ENCODE measurements at places on chromosomes 1 and 21.

- no peak for DNase-seq
Measured at GRCh38 chr1:101242324-101243050, 5.7 kb downstream of the S1PR1 start.

DNA sequence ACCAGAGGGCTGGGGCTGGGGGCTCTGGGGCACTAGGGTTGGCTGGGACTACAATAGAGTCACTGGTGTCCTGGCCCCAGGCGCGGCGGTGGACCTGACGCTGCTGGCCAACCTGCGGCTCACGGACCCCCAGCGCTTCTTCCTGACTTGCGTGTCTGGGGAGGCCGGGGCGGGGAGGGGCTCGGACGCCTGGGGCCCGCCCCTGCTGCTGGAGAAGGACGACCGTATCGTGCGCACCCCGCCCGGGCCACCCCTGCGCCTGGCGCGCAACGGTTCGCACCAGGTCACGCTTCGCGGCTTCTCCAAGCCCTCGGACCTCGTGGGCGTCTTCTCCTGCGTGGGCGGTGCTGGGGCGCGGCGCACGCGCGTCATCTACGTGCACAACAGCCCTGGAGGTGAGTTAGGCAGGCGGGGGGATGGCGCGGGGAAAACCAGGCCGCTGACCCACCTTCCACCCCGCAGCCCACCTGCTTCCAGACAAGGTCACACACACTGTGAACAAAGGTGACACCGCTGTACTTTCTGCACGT lies 4.1 kb downstream of the TIE1 start:
- no peak for DNase-seq

DNA sequence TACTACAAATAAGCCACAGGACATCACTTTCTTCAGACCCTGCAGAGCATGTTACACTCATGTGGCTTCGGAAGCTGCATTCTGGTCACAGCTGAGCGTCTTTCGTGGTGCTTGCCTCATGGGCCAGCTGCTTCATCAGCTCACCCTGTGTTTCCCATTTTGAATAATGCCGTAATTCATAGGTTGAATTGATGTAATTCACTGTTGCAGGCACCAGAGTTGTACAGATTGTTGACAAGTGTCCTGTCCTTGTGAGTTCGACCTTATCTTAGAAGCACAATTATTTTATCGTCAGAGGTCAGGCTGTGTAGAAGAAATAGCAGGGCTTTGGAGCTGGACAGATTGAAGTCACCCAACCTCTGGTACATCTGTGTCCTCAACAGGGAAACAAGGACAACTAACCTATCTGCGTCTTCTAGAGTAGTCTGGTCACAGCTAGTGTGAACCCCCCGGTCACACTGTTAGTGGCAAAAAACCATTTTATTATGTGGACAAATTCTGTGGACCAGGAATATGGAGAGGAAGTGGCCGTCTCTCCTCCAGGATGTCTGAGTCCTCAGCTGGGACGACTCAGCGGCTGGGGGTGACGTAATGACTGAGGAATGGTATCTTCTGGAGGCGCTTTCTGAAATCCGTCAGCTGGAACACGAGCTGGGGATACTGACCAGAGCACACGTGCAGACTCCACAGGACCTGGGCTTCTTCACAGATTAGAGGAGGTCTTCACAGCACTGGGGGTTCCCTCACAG lies 17.8 kb downstream of the PKNOX1 start:
- no peak for DNase-seq

- no peak for DNase-seq
Measured at GRCh38 chr1:244328476-244328875, 123.2 kb downstream of the ADSS2 start.

DNA sequence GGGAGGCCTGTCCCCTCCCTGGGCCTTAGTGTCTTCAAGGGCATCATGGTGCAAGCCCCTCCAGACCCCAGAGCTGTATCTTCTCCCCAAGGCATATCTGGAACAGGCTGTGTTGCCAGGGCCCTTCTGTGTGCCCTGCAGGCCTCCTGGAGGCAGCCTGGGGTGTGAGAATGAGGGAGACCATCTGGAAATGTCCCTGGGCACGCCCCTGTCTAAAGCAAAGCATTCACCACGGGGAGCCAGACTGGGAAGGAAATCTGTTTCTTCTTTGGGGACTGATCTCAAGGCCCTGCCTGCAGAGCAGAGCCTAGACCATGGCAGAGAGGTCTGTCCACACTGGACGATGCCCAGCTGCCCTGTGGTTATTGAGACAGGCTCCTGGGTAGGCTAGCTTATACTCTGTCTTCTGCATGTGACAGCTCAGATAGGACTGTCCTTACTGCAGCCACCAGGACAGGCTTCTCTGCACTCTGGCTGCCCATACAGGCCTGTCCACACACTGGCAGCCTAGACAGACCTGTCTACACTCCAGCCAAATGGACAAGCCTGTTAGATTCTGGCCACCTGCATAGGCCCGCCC lies 24.6 kb downstream of the PODN start:
- no peak for DNase-seq

GRCh38 chr1:109263234-109263596 lies 13.9 kb downstream of the CELSR2 start:
- DNase-seq: no peak

GRCh38 chr21:38825921-38826320 lies 20.2 kb downstream of the ETS2 start:
- DNase-seq: no peak

GRCh38 chr1:217553949-217554509 lies 76.9 kb downstream of the GPATCH2 start:
- no peak for DNase-seq

DNA sequence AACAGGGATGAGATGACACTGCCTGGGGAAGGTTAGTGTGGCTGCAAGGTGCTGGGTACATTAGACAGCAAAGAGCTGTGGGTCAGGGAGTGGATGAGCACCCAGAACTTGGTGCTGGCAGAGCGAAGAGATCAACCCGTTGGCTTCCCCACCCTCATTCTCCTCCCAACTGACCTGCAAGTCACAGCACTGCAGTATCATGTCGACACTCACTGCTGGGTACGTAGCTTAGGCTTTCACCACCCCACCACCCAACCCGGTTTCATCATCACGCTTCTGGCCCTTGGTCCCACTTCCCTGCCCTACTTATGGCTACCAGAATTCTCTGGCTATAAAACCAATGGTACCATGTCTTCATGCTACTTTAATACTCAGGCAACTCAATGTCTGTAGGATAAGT lies 73.6 kb upstream of the LYST start:
- DNase-seq: no peak

GRCh38 chr1:98098473-98098872 lies 177.6 kb upstream of the DPYD start:
- DNase-seq: no peak

DNA sequence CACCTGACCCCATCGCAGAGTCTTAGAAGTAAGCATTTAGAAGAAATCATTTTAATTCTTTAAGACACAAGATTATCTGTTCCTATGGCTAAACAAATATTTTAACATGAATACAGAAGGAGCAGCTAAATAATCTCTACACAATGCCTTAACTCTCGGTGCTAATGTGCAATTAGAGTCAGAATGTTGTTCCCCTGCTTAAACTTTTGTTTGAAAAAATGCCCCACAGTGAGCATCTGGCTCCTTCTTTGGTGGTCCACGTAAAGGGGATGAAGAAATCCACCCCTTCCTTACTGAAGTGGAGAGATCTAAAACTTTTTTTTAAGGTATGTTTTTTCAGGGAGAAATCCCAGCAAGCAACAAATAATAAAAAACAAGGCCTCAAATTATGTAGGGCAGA lies 55.2 kb downstream of the SLC45A1 start:
- DNase-seq: no peak

- DNase-seq: no peak
Measured at GRCh38 chr1:70361727-70362398, 7.3 kb upstream of the ANKRD13C start.

DNA sequence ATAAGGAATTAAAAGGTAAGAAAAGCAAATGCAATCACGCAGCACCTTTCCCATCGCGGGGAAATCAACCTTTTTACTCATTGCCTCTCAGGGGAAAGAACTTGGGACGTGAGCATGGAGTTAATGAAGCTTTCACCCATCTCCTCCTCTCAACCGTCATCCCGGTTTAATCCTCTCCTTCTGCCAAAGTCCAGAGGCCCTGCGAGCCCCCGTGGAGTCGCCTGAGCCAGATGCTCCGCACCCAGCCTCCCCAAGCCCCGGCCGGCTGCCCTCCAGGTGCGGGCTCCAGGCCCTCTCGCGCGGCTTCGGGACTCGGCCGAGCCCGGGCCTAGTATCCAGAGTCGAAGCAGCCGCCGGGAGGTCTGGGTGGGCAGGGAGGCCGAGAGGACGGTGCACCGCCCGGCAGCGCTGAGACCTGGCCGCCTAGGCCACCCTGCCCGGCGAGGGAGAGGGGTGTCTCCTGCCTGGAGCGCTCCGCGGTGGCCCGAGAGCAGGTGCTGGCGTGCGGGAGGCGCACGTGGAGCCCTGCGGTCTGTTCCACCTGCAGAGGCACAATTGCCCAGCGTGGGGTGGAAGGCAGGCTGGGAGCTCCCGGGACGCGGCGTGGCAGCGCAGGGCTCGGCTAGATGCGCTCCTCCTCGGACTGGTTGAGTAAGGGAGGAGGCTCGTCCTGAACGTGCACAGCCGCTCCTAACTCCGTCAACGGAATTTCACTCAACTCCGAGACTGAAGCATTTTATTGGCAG lies 218.5 kb downstream of the SDCCAG8 start:
- no peak for DNase-seq

DNA sequence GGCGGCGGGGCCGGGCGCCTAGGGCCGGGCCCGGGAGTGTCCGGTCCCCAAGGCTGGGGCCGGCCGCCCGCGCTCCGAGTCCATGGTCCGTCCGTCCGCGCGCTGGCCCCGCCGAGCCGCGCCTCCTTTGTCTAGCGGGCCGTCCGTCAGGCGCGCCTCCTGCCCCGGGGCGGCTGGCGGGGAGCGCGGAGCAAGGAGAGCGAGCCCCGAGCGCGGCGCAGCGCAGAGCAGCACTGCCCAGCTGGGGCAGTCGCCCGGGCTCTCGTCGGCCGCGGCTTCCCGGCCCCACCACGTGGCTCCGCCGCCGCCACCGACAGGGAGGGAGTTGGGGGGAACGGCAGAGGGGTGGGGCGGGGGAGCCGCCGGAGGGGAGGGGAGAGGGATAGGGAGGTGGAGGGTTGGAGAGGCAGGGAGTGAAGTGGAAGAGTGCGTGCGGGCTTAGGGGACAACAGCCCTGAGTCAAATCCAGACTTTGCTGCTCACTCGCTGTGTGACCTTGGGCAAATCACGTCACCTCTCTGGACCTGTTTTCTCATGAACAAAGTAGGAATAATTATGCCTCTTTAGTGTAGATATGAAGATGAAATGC lies at the start of gene NKAIN1:
Gene NKAIN1, minus strand, starts transcription at position 235 of the 589 bp plus-strand sequence. CDS start 340 bp downstream, outside the sequence.
- DNase-seq: no peak

GRCh38 chr1:185412385-185413087 lies 95.5 kb upstream of the IVNS1ABP start:
- no peak for DNase-seq

GRCh38 chr1:197984289-197984688 lies 67.1 kb downstream of the LHX9 start:
- DNase-seq: no peak

- DNase-seq: no peak
Measured at GRCh38 chr1:32142446-32143301, 34.8 kb downstream of the KPNA6 start.

DNA sequence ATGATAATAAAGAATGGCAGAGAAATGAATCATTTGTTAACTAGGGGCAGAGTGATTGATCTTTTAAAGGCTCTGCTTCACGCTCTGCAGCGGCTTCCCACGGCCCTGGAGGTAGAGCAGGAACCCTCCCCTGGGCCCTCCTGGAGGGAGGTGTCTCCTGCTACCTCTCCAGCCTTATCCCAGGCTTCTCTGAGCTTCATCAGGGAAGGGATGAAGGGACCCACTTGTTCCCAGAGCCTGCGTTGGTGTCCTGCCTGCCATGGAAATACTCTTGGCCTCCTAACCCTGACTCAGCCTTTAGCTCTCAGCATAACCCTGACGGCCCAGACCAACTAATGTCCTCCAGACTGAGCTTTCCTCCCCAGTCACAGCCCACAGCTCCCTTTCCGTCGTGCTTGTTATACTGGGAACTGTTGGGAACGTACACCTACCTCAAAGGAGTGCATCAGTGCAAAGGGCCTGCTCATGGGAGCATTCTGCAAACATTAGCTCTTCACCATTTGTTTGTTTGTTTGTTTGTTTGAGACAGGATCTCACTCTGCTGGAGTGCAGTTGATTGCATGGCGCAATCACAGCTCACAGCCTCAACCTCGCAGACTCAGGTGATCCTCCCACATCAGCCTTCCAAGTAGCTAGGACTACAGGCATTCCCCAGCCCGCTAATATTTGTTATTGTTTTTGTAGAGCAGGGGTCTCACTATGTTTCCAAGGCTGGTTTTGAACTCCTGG lies 17.4 kb upstream of the HNRNPU start:
- no peak for DNase-seq

DNA sequence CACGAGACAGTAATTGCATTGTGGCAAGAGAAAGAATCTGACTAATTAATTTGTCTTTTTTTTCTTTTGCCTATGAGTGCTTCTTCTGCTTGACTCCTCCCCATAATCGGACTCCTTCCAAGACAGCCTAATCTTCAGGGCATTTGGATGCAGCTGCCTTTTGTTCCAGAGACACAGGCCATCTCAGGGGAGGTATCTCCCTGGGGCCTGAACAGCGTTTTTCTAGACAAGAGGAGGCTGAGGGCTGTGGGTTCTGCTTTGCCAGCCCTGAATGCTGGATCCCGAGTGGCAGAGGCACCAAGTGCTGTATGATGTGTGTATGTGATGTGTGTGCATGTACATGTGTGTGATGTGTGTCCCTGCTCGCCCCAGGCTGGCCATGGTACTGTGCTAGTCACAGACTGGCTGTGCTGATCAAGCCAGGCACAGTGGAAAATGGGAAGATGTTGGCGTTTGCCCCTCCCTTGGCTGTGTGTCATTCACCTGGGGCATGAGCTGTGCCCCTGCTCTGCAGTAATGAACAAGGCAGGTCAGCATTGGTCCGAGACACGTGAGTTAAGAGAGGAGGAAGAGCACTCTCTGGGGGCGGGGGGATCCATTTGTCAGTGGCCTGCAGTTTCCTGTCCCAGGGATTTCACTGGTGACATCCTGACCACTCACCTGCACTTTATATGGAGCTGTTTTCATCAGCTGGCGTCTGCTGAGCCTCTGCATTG lies 77.2 kb downstream of the ADARB1 start:
- no peak for DNase-seq

DNA sequence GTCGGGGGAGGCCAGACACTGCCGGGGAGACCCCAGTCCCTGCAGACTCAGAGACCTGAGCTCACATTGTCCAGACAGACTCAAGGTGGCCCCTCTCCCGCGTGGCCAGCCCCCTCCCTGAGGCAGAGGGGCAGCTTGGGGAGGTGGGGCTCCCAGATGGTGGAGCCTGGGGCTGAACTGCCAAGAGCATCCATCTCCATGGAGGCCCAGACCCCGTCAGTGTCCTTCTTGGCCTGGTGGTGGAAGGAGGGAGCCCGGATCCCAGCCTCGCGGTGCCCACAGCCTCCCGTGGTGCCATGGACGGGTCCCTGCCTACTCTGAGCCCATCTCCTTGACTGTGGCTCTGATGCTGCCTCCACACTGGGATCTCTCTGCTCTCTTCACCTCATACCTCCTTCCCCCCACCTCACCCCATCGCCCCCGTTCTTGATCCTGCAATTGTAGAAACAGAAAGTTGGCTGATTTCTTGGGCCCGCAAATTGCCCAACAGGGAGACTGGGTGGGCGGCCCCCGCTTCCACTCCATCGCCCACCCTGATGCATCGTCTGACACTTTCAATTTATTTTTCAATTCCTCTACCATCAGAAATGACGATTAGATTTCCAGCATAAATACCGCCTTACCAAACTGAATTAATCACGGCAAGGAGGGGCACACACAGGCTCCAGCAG lies 348.9 kb downstream of the MATN1 start:
- no peak for DNase-seq

- no peak for DNase-seq
Measured at GRCh38 chr1:109889094-109889493, 21.6 kb upstream of the CSF1 start.

GRCh38 chr1:245715291-245715701 lies 560.5 kb downstream of the KIF26B start:
- no peak for DNase-seq

Measured in stimulated activated CD8-positive, alpha-beta memory T cell treated with anti-CD3 and anti-CD28 coated beads, Interleukin-4, amount 100 ng/mL, for 1 hour (primary cell).